Osteoblast (primary cell): ENCODE measurements at places on chromosomes 1 and 21.

GRCh38 chr1:154626456-154627256 lies 18.7 kb upstream of the ADAR start:
- peak overlapping the region; percentile 98 for H3K27ac ChIP-seq
- no peak for DNase-seq

- DNase-seq, result no peak
- H3K27me3 ChIP-seq, result no peaks in the 10 kb centered on the region
- no peaks in the 10 kb centered on the region for H3K4me1 ChIP-seq
- no peak overlapping the region for H3K27ac ChIP-seq
- H3K4me3 ChIP-seq, result no peak overlapping the region
Measured at GRCh38 chr1:170388489-170388888, 143.5 kb upstream of the GORAB start.

DNA sequence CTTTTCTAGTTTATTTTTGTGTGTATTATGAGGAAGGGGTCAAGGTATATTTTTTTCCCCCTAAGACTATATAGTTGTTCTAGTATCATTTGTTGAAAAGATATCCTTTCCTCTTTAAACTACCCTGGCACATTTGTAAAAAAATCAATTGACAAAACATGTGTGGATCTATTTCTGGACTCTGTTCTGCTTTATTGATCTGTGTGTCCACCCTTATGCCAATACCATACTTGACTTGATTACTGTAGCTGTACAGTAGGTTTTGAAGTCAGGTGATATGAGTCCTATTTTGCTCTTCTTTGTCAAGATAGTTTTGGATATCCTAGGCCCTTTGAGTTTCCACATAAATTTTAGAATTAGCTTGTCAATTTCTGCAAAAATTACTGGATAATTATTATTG lies 21.2 kb upstream of the SOX13 start:
- H3K27me3 ChIP-seq, result no peaks in the 10 kb centered on the region
- H3K36me3 ChIP-seq, result no peaks in the 10 kb centered on the region
- no peak for DNase-seq
- no peak overlapping the region for H3K4me3 ChIP-seq

DNA sequence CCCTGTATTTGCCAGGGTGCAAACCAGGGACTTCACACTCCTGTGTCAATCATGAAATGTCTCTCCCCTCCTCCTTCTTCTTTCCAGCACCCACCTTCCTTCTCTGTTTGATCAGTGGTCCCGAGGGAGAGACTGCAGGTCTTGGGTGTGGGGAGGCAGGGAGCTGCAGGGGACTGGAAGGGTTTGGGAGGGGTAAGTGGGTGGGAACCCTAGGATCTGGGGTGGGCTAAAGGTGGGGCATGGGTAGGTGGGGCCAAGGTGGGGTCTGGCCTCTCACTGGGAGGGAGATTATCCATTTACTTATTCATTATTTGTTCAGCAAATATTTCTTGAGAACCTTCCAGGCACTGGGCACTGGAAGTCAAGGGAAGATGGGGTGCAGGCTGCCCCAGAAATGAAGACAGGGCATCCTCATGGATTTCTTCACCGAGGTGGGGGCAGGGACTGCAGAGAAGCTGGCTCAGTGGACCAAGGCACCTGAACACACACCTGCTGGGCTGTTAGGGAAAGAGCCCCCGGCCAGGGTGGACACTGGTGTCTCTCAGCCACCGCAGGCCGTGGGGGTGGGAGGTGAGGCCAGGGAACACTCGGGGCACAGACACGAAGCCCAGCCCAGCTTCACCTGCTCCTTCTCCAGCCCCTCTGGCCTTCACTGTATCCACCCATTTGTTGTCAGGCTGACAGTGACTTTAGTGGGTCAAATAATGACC lies 193.9 kb upstream of the C1orf174 start:
- no peaks in the 10 kb centered on the region for H3K4me1 ChIP-seq
- H3K27ac ChIP-seq, result no peak overlapping the region

DNA sequence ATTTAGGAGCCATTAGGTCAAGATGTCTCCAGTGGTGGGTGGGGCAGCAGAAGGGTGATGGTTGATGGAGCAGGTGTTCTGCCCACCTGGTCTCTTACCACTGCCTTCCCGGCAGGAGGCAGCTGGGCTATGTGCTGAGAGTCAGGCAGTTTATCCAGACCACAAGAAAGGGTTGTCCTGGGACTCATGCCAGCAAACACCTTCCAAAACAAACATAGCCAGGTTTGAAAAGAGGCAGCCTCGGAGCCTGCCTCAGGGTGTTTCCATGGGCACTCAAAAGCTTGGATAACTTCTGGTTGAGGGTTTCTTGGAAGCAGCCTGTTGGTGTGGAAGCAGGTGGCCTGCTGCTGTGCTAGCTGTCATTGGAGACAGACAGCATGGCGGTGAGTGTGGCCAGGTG lies 187.2 kb downstream of the PCP4 start:
- H3K4me1 ChIP-seq, result no peaks in the 10 kb centered on the region
- no peak overlapping the region for H3K27ac ChIP-seq
- no peak overlapping the region for H3K4me3 ChIP-seq

- no peak overlapping the region for H3K4me3 ChIP-seq
- peaks cover 25% of the 10 kb centered on the region for H3K27me3 ChIP-seq
- DNase-seq, result peak; percentile 95
- H3K36me3 ChIP-seq, result no peaks in the 10 kb centered on the region
Measured at GRCh38 chr1:1240822-1241587, 5.5 kb downstream of the C1QTNF12 start.
